ENCODE measurements at places on chromosomes 4 and X.

DNA sequence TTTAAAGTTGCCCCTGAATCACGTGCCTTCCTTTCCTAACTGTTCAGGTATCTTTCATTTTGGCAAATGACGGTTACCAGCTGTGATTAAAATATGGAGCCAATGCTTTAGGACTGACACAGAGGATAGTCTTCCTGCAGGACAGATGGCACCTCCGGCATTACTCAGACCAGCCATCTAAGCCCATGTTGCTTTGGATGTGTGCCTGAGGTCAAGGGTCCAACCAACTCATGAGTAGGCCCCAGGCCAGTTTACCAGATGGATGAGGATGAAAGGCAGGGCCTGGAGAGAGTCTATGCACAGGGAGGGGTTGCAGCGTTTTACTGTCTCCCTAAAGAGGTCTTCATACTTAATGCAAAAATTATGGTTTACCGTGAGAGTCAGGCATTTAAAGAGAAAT is 174.0 kb upstream of the GATB start:
- no peak for DNase-seq

DNA sequence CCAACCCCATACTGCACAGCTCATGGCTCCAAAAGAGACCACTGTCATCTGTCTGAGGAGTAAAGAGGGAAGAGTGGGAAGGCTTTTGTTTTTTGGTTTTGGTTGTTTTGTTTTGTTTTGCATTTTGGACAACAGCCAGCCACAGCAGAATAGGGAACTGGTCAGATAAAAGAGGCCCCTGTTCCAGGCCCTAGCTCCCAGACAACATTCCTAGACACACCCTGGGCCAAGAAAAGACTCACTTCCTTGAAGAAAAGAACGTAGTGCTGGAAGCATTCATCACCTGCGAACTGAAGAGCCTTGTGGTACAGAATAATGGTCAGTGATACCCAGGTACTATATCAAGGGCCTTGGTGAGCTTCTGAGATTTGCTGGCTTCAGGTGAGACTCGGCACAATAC is 619.4 kb upstream of the SPANXN1 start:
- DNase-seq: no peak

DNA sequence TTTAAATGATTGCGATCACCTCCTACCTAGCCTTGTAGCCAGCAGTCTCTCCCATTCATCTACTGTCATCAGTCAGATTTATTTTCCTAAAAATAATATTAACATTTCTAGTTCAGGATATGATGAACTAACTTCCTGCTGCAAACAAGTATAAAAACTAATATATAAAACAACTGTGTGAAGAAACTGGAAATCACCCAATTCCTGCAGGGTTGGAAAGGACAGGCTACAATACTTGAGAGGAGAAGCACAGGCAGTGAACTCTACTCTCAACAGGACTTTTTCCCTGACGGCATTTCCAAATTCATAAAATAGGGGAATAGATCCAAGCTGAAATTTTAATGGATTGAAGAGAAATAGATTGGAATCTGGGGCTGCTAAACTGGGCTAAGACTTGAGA is 14.2 kb upstream of the BBS12 start:
- no peak for DNase-seq

- DNase-seq: no peak
Observed at GRCh38 chr4:87975466-87975865, at the start of gene SPP1. SPP1 (plus strand) TSS chr4:87975714; CDS start chr4:87976896, 1,182 bp downstream.

DNA sequence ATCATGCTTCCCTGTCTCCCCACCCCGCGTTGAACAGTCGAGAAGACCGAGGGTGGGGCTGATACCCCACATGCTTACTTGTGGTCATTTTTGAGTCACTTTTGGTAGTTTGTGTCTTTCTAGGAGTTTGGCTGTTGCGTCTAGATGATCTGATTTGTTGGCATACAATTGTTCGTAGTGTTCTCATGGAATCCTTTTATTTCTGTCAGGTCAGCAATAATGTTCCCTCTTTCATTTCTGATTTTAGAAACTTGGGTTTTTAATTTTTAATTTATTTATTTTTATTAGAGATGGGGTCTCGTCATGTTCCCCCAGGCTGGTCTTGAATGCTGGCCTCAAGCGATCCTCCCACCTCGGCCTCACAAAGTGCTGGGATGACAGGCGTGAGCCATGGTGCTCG is 30.9 kb downstream of the SH3TC1 start:
- no peak for DNase-seq

DNA sequence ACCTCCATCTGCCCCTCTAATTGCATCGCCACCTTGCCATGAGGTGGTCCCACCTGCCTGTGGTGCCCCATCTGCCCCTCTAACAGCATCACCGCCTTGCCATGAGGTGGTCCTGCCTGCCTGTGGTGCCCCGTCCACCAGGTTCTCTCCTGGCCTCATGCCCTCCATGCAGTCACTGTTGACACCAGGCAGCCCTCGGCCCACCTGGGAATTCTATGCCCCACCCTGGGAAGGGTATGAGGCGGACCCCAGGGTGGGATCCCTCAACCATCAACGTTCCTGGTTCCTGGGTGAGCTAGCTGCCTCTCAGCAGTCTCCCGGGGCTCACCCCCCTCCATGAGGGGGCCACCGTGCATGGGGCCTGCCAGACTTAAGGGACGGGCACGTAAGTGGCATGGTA is 38.9 kb downstream of the ACOX3 start:
- DNase-seq: no peak

- no peak for DNase-seq
Observed at GRCh38 chr4:145482209-145483037, 770 bp downstream of the SMAD1 start.

DNA sequence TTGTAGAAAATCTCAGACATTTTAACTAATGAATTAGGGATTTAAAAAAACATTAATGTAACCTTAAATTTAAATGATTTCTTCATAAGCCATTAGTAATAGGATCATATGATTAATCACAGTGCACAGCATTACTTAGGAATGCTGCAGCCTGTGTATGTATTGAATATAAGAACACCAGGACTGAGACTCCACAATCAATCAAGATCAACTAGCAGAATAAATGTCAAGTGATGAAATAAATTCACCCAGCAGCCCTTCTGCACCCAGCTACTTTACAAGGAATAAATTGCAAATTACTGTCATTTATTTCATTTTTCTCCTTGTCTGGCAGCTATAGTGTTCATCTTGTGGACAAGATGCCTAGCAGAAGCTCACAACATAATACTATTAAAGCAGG is 46.5 kb downstream of the NEIL3 start:
- no peak for DNase-seq

GRCh38 chr4:138113819-138114400 is 128.2 kb downstream of the SLC7A11 start:
- DNase-seq: no peak

DNA sequence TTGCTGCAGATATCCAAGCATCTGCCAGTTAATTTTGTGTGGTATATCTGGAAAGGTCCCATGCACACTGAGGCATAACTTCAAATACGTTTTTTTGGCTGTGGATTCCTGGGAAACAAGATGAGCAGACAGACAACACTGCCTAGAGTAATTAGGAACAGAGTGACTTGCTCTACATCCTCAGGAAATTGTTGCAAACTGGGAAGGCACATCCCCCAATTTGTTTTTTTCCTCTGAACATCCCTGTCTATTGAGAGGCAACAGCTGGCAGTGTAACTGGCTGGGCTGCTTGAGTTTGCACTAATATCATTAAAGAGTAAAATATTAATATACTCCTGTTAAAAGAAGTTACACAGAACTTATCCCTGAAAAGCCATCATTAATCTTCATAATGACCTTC is 207.7 kb upstream of the SLIT2 start:
- DNase-seq: no peak

DNA sequence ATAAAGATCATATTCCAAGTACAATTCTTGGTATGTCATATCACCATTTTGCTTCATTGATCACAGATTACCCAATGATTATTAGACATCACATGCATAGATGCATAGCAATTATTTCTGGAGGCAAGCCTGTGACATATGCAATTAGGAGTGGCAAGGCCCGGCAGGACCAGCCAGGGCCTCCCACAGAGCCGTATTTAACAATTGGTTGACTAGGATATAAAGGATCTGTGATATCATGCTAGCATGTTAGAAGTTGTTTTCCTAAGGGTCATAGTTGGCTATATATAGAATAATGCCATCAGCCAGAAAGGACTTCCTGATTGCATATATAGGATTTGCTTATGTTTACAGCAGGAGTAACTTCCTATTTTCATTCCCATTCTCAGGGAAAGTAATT is 103.5 kb upstream of the OTUD4 start:
- no peak for DNase-seq

DNA sequence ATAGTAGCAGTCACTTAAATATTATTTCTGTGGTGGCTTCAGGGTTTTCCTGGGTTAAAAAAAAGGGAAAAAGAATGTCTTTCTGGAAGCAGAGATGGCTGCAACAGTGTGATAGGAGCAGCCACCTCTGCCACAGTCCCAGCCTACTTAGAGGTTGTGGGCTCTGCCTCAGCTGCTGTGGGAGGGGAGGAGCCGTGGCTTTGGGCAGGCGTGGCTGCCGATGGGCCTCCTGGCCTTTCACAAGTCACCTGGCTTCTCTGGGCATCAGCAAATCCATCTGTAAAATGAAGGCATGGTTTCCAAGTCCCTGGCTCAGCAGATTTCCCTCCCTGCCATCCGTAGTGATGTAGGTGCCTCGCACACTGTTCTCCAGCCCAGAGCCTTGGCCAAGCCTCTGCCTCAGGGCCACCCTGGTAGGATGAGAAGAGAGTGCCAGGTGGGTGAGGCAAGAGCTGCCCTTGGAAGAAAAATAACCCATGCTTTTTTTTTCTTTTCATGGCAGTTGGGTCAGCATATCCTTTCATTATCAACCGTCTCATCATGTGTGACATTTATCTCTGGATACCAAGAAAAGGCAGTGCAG is 66.1 kb downstream of the PTTG2 start:
- DNase-seq: no peak

DNA sequence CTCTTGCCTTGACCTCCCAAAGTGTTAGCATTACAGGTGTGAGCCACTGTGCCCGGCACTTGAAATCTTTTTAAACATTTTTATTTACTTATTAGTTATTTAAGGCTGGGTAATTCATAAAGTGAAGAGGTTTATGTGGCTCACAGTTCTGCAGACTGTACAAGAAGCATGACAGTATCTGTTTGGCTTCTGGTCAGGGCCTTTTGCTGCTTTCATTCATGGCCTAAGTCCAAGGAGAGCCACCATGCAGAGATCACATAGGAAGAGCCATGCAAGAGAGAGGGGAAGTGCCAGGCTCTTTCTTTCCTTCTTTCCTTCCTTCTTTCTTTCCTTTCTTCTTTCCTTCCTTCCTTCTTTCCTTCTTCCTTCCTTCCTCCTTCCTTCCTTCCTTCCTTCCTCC is 10.2 kb upstream of the GPKOW start:
- no peak for DNase-seq

DNA sequence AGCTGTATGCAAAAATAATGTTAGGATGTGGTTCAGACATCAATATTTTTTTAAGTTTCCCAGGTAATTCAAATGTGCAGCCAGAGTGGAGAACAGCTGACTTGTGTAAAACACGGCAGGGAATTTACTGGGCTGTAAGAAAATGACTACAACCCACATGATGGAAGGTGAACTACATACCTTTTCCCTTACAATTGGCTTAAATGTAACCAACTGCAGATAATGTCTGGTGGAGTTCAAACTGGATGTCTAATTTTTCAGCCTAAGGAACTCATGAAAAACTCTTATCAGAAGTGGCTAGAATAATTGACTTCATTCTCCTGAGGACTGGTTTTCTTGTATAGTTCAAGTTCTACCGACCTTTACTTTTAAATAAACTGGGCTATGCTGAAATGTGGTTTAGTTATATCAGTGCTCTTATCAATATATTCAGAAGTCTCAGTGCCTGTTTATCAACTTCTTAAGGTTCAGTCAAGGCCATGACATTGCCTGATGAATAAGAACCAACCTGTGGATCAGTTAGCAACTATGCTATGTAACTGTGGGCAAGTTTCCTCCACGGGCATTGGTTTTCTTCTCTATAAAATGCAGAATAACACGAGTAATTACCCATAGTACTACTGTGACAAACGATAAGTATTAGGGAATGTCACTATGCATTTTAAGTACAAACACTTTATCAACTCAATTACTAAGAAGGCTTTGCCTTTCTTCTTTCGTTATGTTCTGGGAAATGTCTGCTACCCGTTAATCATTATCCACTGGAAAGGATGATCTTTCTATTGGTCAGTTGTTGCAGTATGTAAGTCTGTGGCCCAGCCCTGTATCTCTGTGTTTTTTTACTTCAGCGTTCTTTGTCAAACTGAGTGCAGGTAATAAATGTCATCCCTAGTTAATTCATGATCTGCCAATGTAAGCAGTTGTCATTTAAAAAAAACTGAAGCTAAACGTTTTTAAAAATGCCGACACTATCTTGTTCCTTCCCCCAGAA is 181.6 kb downstream of the PCDH7 start:
- DNase-seq: no peak

DNA sequence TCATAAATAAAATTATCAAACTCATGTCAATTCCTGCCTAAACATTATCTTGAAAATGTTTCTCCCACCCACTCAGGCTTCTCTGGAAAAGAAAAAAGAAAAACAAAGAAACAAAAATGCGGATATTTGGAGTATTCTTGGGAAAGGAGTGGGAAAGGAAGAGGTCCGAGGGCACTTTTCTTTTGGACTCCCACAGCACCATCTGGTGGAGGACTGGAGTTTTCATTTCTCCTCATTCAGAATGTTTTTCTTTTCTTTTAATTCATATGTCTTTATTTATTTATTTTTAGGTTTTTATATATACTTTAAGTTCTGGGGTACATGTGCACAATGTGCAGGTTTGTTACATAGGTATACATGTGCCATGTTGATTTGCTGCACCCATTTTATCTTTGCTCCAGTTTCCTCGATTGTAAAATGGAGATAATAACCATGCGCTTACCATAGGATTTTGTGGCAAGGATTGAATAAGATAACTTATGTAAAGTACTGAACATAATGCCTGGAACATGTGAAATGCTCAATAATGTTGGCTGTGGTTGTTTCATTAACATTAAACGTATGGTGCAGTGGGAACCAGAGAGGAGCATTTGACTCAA is 8.0 kb upstream of the KCNE5 start:
- DNase-seq: no peak

DNA sequence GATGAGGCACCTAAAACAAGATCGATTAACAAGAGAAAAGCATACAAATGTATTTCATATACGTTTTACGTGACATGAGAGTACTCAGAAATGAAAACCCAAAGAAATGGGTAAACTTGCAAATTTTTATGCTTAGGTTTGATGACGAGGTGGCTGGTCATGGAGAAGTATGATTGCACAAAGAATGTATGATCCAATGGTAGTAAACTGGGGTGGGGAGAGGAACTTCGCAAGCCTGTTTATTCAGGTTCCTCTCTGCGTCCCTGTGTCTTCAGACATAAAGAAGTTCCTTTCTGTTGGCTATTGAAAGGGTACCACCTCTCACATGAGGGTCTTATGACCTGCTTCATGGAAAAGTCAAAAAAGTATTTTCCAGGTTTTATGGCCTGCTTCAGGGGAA is 309.2 kb downstream of the BCOR start:
- DNase-seq: no peak

DNA sequence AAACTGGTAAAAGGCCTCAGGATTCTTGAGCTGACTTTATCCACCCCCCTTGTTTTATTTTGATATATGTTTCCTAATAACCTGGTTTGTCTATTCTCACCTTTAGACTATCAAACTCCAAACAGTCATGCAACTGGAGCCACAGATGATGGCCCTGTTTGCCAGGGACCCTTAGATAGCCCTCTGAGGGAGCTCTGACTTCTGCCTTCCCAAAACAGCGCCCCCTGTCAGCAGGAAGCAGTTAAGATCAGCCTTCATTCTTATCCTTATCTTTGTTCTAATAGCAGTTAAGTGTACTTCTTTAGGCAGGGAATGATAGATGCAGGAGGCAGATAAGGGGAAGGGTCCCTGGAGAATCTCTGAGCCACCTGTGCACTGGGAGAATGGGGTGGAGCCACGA is 27.5 kb upstream of the CXCL13 start:
- DNase-seq: no peak

All from T follicular helper cell (primary cell).